ENCODE measurements at places on chromosomes 7 and 10.

- DNase-seq, result peak; percentile 53
These were observed at the start of gene GSTO1 for GRCh38 chr10:104254493-104255310. Gene GSTO1 (plus strand): TSS chr10:104254892. CDS start chr10:104254929, 37 bp downstream.

- DNase-seq, result no peak
These were observed 657.9 kb downstream of the NXPH1 start for GRCh38 chr7:9091282-9091681.

DNA sequence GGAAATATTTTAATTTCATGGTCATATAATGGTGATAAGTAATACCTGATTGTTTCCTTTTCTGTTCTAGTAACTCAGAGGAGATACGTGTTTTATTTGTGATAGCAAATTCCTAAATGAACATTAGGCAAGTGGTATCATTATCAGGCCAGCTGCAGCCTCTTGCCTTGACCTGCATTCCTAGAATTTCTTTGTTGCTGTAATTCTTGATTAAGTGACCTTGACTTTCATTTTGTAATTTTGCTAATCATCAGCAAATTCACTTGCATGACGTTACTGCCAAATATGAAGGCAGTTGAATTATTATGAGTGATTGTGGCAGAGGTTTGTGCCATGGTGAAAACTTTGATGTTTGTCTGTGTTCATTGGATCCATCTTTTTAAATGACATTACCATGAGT, 5.6 kb upstream of the AS3MT start:
- DNase-seq, result no peak

DNA sequence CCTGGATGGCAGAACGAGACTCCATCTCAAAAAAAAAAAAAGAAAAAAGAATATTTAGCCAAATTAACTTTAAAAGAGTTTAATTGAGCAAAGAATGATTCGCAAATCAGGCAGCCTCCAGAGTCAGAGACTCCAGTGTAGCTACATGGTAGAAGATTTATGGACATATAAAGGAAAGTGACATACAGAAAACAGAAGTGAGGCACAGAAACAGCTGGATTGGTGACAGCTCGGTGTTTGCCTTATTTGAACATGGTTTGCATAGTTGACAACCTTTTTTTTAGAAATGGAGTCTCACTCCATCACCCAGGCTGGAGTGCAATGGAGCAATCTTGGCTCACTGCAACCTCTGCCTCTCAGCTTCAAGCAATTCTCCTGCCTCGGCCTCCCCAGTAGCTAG, 35.2 kb upstream of the TNS3 start:
- DNase-seq, result no peak

DNA sequence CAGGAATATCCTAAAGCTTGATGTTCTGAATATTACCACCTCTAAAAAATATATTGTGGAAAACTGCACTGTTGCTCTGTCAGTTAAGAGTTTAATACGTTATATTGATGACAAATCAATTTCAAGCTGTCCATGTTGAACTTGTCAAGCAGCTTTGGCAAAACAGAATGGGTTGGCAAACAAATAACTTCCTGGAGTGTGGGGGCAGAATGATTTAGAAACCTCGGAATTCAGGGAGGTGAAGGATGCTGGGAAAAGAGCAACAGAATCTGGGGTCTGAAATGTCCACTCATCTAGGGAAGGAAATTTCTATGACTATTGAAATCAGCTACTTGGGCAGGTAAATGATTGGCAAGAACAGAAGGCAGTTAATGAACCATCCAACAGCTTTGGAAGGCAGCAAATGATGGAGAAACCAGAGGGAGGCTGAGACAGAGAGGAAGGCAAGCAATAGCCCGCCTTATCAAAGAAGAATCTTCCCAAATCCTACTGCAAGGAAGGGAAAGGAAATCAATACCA, 95.1 kb upstream of the PALS2 start:
- DNase-seq, result no peak

DNA sequence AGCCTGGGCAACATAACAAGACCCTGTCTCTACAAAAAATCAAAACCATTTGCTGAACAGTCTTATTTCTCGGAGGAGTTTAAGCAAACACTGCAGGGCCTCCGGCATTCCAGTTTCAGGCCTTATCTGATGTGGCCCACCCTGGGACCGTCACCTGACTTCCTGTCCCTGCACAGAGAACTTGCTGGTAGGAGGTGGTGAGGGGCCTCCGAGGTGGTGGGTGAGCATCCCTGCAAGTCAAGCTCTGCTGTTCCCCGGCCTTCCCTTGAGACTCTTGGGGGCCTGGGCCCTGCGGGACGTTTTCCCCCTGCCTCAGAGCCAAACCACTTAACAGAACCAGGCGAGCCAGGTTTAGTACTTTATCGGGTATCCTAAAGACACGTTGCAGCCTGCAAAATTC, 44.5 kb upstream of the AP5Z1 start:
- DNase-seq, result no peak

- no peak for DNase-seq
These were observed 314.6 kb downstream of the FRMD4A start for GRCh38 chr10:14016011-14016536.

Data from activated CD4-positive, alpha-beta T cell treated with anti-CD3 and anti-CD28 coated beads for 4 hours (primary cell).